ENCODE measurements at places on chromosomes 5 and 9.

DNA sequence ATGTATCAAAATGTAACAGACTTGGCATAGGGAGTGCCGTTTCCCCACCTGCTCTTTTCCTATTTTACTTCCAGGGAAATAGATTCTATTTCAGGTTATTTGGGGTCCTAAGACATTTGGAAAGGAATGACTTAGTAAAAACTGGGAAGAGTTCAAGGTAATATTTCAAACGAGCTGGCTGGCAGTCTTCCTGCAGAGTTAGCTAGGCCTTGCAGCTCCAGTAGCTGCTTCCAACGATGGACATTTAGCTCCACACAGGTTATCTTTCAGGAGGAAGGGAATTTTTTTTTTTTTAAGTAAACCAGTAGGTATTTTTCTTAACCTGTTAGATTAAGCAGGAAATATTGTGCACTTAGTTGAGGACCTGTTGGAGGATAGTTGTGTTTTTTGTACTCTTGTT lies 45.2 kb downstream of the TLE4 start:
- DNase-seq, result no peak

GRCh38 chr9:2674141-2674824 lies 43.0 kb upstream of the KCNV2 start:
- no peak for DNase-seq

- DNase-seq, result peak; percentile 17
Observed at GRCh38 chr9:109775516-109775915, 4.5 kb upstream of the PALM2AKAP2 start.

- DNase-seq, result no peak
Observed at GRCh38 chr5:55629815-55630214, 82.3 kb downstream of the SLC38A9 start.

- DNase-seq, result peak; percentile 28
Observed at GRCh38 chr5:32562843-32563242, 22.5 kb upstream of the SUB1 start.

DNA sequence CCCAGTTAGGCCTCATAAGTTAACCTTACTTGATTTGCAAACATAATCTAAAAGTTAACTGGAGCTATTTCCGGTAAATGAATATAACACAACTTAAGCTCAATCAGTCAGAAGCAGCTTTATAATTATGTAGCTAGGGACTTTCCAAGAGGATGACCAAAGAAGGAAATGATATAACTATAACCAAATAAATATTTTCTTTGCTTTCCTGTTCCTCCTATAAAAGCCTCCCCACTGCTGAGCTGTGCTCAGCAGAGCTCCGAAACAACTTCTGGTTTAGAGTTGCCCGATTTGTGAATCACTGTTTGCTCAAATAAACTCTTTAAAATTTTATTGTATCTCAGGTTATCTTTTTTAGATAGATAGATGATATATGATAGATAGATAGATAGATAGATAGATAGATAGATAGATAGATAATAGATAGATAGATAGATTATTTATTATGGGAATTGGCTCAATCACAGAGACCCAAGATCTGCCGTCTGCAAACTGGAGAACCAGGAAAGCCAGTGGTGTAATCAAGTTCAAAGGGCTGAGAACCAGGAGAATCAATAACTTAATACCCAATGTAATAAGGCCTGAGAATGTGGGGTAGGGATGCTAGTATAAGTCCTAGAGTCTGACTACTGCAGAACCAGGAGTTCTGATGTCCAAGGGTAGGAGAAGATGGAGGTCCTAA lies 19.3 kb upstream of the TMEM161B start:
- no peak for DNase-seq

- DNase-seq, result no peak
Observed at GRCh38 chr5:88269222-88269771, 652 bp upstream of the TMEM161B start.

GRCh38 chr5:175516933-175517823 lies 38.8 kb downstream of the SFXN1 start:
- no peak for DNase-seq

- no peak for DNase-seq
Observed at GRCh38 chr5:101534491-101535110, 631.5 kb upstream of the ST8SIA4 start.

DNA sequence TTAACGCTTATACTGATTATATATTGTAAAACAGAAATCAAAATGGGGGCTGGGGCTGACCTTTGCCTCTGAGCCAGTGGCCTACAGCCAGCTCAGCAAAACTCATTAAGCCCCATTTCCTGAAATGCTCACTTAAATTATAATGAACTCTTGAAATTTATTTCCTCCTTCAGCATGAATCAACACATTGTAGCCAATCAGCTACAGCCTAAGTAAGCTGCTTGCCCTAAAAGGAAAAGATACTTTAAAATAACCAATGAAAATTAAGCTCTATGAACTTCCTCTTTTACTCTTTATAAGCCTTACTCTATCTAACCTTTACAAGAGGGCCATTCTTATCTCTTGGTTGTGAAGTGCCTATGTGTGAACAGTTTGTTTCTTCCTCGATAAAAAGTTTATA lies 33.5 kb upstream of the SUB1 start:
- no peak for DNase-seq

- DNase-seq, result no peak
Observed at GRCh38 chr5:171600741-171601265, 181.4 kb downstream of the FGF18 start.

- no peak for DNase-seq
Observed at GRCh38 chr9:85228111-85228855, 513.5 kb downstream of the AGTPBP1 start.

GRCh38 chr5:133471699-133472098 lies 140.6 kb downstream of the FSTL4 start:
- DNase-seq, result no peak

- no peak for DNase-seq
Observed at GRCh38 chr5:59107692-59108091, 524.8 kb downstream of the RAB3C start.

- no peak for DNase-seq
Observed at GRCh38 chr5:125348936-125349831, 602.7 kb upstream of the ZNF608 start.

DNA sequence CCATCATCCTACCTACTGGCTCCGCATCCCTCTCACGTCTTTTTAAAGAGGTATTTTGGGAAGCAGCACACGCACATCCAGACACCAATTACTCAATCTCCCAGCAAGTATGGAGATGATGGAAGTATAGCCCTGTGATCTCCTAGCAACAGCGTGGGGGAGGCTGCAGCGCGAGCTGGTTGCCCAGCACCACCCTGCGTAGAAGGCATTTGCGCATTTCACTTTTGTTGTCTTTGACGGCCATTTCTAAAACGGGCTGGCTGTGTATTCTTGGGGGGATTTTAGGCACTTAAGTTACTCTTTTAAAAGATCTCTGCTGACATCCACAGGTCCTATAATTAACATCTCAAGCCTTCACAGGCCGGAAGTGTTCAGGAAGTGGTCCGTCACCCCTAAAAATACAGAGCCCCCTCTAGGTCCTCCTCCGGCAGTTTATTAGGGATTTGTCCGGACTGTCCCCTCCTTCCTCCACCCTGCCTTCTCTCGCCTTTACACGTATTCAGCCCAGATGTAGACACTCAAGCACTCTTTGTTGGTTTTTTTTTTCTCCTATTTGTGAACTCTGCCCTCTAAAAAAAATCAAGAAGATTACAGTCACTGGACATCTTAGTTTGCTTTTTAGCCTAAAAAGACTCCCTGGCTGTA lies 371.4 kb downstream of the NTRK2 start:
- DNase-seq, result no peak

DNA sequence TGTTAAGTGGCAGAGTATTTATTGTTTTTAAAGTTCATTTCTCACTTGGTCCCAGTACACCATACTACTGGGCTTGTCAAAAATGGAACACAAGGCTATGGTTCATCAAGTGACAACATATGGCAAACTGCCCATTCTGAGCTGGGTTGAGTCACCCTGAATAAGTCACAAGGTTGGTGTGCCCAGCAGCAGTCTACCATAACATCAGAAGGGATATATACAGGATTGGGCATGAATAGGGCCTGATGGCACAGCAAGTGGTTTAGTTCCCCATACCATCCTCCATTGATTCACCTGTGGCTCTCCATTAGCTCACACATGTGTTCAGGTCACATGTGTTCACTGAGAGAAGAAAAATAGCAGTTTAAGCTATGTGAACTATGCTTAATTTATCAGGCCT lies 249.8 kb upstream of the PRDM9 start:
- no peak for DNase-seq

DNA sequence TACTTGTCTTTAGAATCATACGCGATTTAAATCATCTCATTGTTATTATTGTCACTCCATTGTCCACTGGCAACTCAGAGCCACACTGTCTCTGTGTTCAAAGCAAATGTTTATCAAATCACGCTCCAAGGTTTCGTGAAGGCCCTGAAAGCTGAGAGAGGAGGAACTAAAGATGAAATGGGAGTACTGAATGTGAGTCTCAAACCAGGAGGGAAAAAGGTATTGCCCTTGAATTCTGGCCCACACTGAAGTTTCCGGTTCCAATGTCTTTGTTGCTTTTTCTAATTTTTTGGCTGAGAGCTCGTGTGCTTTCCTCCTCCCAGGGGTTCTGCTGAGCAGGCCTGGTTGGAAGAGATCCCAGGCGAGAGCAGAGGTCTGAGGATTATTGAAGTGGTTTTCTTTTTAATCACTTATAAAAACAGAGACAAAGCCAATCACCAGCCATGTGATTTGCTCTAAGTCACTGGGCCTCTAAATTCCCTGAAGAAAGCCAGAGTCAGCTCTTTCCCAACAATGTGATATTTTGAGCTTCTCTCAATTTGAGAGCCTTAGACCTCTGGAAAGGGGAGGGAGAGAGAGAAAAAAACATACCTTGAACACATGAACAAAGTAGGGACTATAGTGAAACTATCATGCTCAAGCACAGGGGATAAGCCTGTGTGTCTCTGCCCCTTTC lies 420.8 kb upstream of the GRAMD2B start:
- DNase-seq, result no peak

- no peak for DNase-seq
Observed at GRCh38 chr5:132257131-132258101, at the start of gene PDLIM4. Gene PDLIM4 (plus strand): TSS chr5:132257696. CDS start chr5:132257735, 39 bp downstream.

- DNase-seq, result no peak
Observed at GRCh38 chr5:143833177-143833576, 21.2 kb downstream of the HMHB1 start.

GRCh38 chr9:3708751-3709150 lies 182.9 kb upstream of the RFX3 start:
- DNase-seq, result no peak

DNA sequence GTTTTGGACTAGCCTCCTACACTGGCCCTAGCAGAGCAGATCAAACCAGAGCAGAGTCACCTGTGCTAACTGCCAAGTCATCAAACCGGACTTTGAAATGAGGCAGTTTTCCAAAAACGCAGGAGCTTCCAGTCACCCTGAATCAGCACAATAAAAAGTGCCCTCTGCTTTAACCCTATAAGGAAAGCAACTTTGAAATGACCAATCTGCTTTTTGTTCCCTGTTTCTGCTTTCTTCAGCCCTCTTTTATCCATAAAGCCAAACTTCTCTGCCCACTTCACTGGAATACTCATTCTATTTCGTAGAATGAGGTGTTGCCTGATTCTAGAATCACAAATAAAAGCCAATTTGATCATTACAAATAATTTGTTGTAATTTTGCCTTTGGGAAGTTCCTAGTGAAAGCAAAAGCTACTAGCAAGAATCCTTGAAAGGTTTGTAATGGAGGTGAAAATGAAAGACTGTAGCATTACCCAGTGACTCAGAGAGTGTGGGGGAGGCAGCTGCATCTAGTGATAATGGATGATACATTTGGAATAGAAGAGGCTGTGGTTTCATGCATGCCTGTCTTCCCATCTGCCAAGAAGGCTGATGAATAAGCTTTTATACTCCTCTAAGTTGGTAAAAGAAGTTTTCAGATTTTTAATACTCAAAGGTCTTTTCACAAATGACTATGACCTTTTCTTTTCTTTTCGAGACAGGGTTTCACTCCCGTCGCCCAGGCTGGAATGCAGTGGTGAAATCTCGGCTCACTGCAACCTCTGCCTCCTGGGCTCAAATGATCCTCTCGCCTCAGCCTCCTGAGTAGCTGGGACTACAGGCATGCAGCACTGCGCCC lies 14.9 kb downstream of the SPAAR start:
- DNase-seq, result peak; percentile 96

- no peak for DNase-seq
Observed at GRCh38 chr5:159888860-159889259, 27.4 kb upstream of the ADRA1B start.

DNA sequence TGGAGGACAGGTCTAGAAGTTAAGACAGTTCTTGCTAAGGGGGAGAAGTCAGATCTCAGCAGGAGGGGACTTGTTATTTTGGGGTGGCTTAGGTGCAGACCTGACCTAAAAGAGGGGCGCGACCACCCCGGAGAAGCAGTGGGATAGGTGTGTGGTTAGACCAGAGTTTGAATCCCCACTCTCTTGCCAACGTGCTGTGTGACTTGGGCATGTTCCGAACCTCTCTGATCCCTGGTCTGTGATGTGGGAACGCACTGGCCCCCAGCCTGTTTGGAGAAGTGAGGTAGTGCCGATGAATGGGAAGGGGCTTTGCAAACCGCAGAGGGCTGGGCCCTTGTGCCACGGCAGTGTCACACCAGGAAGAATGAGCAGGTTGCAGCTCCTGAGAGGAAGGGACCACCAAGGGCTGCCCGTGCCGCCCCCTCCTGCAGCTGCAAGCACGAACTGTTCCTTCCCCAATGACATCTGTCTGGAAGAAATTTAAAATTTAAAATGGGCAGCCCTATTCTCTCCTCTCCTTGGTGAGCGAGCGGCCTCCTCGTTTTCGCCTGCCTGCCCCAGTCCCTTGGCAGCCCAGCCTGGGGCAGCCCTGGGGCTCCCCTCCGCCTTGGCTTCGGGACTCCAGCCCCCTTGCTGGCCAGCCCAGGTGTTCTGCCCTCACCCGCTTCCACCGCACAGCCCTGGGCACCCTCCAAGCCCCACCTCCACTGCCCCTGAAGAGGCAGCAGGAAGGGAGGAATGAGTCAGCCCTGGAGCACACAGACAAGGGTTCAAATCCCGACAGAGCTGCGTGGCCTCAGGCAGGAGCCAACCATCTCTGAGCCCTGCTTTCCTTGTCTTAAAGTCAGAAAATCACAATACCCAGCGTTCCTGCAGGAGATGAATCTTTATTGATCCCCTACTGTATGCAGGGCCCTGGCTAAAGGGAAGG lies 1.6 kb downstream of the FIBCD1 start:
- DNase-seq, result no peak

DNA sequence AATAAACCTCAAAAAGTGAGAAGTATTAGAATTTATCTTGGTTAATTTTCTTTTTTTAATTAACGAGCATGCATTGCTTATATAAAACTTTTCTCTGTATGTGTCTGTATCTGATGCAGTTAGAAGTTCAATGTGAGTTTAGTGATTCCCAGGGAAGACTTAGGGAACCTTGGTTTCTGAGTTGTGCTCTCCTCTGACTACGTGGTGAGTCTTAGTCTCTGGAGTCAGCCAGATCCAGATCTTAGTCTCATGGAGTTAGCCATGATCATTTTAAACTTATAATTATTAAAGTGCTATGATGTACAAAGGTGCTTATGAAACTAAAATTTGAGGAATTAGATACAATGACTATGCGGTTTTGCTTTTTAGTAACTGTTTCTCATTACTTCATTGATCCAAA lies 285.3 kb upstream of the DMRT1 start:
- no peak for DNase-seq

- no peak for DNase-seq
Observed at GRCh38 chr5:7868427-7868772, 431 bp downstream of the FASTKD3 start.

- DNase-seq, result no peak
Observed at GRCh38 chr5:142984011-142984410, 213.8 kb downstream of the ARHGAP26 start.

GRCh38 chr5:83368319-83368718 lies 103.2 kb upstream of the VCAN start:
- peak; percentile 19 for DNase-seq

GRCh38 chr9:125750627-125751011 lies 3.4 kb downstream of the PBX3 start:
- DNase-seq, result no peak
